Muscle of leg (tissue), 16 donors: ENCODE measurements at places on chromosomes 4 and X. TPM values are rescaled to one million over a fixed set of nuclear protein-coding genes. Genes with fewer than 3 reads are reported as not detected.

- DNase-seq: peak; percentile 5
Observed at GRCh38 chr4:112552668-112553067, 36.7 kb upstream of the NEUROG2 start.

DNA sequence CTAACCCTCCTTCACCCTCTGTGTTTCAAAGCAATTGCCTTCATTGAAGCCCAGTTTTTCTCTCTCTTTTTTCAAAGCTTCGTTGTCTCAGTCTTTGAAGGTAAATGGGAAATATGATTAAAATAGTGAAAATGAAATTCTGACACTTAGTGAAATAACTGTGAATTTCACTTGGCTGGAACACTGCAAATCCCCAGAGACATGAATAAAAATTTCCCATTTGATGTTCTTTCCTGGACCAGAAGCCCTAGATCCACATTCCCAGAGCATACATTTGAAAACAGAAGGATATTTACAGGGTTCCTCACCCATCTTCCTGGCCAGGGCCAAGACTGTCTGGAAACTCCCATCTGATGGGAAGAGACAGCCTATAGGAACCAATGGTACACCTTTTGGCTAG lies 45.0 kb downstream of the SLC2A9 start:
- no peak for DNase-seq

- peak; percentile 69 for DNase-seq
Observed at GRCh38 chr4:153153339-153153871, 50.8 kb upstream of the TRIM2 start.

- peak; percentile 78 for DNase-seq
Observed at GRCh38 chr4:123405267-123405865, 8.8 kb downstream of the SPRY1 start.

- DNase-seq: peak; percentile 79
Observed at GRCh38 chr4:7772711-7773385, 166.8 kb downstream of the AFAP1 start.

GRCh38 chr4:1209821-1210220 lies 37.4 kb upstream of the SPON2 start:
- peak; percentile 95 for DNase-seq

HS3ST1 gene
- total RNA-seq: 0.09 TPM

XAGE1A gene
- not detected for total RNA-seq

NRK gene
- total RNA-seq: 157 TPM
